ENCODE measurements at places on chromosomes 16 and 17.
A peak's percentile ranks its signal among the peaks of the same experiment; 100 is the strongest.

- DNase-seq, result no peak
These were observed 83.6 kb upstream of the PLEKHM1 start for GRCh38 chr17:45573924-45574770.

GRCh38 chr16:4972938-4973587 lies 14.9 kb downstream of the SEC14L5 start:
- no peak for DNase-seq

- DNase-seq, result peak; percentile 74
These were observed 102.2 kb downstream of the TRIM37 start for GRCh38 chr17:59004338-59005111.

DNA sequence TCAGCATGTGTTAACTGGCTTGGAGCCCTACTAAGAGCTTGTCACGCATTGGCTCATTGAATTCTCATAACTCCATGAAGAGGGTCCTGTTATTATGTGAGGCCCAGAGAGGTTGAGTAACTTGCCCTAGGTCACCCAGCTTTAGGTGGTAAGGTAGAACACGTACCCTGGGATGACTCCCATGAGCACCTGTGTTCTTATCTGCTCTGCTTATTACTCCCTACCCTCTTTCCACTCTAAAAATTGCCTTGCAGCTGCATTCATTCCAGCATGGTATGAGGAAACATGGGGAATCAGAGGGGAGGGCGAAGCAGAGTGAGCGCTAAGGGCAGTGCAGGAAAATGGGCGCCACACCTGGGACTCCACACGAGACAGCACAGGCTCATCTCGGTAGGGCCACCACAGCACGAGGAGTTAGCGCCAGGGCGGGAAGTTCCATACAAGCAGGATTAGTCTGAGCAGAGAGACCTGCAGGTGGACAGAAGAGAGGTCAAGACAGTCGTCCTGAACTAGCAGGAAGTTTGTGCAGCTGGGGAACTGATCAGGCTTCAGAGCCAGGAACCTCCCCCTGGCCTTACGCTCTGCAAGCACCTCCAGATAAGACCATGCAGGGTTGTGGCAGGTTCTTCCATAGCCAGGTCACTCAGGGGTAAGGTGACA lies 10.1 kb downstream of the COPZ2 start:
- no peak for DNase-seq

- DNase-seq, result no peak
These were observed 31.1 kb upstream of the ZFPM1 start for GRCh38 chr16:88421871-88422433.

DNA sequence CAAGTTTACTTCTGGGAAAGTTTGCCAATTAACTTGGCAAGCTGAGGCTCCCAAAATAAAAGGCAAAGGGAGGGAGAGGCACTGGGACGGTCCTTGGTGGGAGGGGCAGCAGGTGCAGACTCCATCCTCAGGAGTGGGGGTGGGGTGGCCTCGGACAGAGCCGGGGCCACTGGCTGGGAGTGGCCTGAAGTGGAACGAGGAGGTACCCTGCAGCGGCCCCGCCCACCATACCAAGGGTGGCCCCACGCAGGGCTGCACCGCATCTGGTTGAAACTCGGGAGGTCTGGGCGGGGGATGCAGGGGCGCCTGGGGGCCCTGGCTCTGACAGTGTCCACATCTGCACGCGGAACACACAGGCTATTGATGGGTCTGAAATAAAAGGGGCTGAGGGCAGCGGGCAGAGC lies 42.4 kb upstream of the SLC38A10 start:
- DNase-seq, result no peak

- no peak for DNase-seq
These were observed 207.2 kb downstream of the C16orf78 start for GRCh38 chr16:49580751-49581303.

GRCh38 chr16:75238132-75238852 lies 13.1 kb downstream of the BCAR1 start:
- peak; percentile 29 for DNase-seq

- DNase-seq, result peak; percentile 50
These were observed 8.1 kb downstream of the RPL19 start for GRCh38 chr17:39208136-39208535.

GRCh38 chr16:49953090-49953489 lies 71.9 kb upstream of the CNEP1R1 start:
- DNase-seq, result no peak

DNA sequence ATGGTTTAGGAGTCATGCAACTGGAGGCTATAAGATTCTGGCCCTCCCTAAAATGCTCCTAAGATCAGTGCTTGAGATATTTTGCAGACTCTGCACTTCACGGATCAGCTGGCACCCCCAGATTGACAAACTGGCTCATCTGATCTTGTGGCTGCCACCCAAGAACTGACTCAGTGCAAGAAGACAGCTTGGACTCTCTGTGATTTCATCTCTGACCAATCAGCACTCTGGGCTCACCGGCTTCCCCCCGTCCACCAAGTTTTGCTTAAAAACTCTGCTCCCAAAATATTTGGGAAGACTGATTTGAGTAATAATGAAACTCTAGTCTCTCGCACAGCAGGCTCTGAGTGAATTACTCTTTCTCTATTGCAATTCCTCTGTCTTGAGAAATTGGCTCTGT lies 26.3 kb upstream of the CCL2 start:
- no peak for DNase-seq
